DMS53 (cell line): ENCODE measurements at places on chromosomes 7 and 10.

GRCh38 chr7:70630440-70630817 lies 501.5 kb upstream of the GALNT17 start:
- DNase-seq = no peak

DNA sequence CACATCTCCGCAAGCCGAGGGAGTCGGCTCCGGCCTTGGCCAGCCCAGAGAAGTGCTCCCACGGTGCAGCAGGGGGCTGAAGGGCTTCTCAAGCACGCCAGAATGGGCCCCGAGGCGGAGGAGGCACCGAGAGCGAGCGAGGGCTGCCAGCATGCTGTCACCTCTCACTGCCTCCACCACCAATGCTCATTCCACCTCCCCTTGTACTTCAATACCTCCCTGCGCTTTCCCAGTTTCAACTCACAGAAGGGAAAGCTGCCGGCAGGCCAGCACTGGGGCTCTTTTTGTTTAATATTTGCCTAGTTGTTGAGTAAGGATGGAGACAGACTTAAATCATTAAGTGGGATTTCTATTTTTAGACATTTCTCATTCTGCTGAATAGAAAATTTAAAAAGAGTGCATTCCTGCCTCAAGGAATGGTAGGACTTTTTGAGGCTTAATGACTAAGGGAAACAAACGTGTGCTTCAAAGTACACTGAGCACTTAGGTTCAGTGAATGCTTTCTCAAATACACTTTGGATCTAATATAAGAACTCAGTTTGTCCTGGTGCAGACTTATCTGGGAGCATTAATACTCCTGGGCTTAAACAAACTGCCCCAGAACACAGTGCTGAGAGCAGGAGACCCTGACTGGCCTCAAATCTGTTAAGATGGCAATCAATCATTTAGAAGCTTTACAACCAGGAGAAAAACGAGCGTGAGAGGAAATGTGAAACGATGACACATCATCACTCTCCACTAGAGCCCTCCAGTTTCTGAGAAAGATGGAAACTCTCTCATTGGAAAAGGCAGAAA lies 131.2 kb downstream of the RALA start:
- DNase-seq = no peak

DNA sequence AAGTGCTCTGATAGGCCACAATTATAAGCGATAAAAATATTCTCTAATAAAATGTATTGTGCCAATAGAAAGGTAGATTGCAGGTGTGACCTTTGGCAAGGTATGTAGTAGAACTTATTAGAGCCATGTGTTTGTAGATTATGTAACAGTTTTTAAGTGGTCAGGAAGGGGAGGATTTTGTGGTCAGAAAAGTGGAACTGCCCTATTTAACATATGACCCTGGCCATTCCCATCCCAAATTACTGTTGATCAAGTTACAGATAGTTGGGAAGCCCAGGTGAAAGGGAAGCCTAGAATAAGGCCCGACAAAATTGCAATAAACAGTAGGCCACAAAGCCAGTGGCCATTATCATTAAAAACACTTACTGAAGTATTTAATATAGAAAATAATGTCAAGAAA lies 89.2 kb downstream of the SPAG6 start:
- DNase-seq = no peak

DNA sequence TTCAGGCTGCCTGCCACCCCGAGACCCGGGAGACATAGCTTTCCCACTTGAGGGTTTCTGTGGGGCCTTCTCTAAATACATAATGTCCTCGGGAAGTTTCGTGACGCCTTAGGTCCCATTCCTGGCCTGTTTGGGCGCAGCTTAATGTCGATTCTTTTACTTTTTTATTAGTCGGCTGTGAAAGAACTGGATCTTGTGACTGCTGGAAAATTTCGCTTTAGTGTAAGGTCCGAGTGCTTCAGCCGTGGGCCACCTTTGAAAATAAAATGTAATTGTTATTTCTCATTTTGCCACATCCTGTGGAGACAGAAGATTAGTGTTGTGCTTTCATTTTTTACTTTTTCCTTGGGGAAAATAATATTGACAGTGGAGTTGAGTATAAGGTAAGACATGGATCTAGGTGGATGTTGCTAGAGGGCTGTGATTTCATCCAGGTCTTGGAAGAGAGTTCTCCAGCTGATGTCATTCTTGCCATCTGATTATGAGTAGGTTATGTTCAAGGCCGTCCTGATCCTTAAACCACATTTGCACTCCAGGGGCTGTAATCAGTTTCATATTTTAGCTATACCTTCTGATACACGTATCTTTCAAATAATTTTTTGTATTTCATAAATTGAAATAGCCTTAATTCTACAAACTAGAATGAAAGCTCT lies 830 bp downstream of the RAB18 start:
- peak; percentile 49 for DNase-seq

GRCh38 chr10:78366663-78367411 lies 333.2 kb downstream of the RPS24 start:
- DNase-seq = no peak

GRCh38 chr10:122962405-122962804 lies 8.4 kb upstream of the C10orf88 start:
- DNase-seq = no peak

DNA sequence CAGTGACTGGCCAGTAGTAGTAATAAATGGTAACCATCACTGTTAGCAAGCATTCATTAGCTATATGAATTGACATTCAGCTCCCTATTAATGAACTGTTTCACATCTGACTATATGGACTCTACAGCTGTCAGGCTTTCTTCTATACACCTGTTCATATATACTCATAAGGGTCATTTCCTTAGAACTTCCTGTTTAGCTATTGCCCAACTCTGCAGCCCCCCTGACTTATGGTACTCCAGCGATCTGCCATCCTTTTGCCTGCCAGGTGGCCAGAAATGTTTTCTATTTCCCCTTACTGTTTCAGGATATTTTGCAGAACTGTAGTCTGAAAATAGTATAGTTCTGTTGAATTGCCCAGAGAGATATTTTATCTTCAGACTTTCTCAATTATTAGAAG lies 56.6 kb downstream of the TASOR2 start:
- no peak for DNase-seq

- DNase-seq = peak; percentile 94
Observed at GRCh38 chr7:100585511-100586265, at the start of gene LRCH4. LRCH4 (minus strand) TSS chr7:100586129; CDS start chr7:100586100, 29 bp downstream.

DNA sequence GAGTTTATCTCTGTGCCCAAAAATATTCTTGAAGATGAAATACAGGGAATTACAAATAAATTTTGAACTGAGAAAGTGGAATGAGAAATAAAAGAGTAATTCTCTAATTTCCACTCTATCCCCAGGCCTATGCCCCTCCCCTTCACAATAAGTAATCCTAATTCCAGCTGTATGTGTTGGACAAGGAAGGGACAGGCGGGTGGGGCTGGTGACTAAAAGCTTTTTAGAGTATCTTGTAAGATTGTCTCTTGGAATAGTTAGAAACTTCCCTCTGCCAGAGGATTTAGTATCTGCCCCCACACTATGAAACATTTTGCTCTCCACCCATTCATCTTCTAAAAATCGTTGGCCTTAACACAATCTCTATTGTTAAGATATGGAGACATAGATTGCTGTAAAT lies 199.2 kb downstream of the MBL2 start:
- DNase-seq = no peak
